SW480 (cell line): ENCODE measurements at places on chromosomes 5 and 9.

DNA sequence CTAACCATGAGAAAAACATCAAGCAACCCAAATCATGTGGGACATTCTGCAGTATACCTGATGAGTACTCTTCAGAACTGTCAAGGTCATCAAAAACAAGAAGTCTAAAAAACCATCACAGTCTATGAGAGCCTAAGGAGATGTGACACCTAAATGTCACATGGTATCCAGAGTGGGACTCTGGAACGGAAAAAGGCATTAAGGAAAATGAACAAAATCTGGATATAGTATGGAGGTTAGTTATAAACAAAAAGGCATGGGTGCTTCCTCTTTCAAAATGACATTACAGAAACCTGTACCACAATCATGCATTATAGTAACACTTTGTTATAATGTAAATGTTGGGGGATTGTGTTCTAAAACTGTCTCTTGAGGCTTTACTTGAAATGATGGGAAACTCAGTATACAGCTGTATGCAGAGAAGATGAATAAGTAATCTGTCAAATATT is 47.4 kb downstream of the PRKACG start:
- no peak for DNase-seq

- DNase-seq: no peak
These were observed 10.1 kb downstream of the PLIN2 start for GRCh38 chr9:19117039-19117716.

GRCh38 chr5:173968154-173968797 is 20.7 kb upstream of the C5orf47 start:
- DNase-seq: no peak

- peak; percentile 82 for DNase-seq
These were observed 3.8 kb downstream of the NDST1 start for GRCh38 chr5:150511578-150512367.

DNA sequence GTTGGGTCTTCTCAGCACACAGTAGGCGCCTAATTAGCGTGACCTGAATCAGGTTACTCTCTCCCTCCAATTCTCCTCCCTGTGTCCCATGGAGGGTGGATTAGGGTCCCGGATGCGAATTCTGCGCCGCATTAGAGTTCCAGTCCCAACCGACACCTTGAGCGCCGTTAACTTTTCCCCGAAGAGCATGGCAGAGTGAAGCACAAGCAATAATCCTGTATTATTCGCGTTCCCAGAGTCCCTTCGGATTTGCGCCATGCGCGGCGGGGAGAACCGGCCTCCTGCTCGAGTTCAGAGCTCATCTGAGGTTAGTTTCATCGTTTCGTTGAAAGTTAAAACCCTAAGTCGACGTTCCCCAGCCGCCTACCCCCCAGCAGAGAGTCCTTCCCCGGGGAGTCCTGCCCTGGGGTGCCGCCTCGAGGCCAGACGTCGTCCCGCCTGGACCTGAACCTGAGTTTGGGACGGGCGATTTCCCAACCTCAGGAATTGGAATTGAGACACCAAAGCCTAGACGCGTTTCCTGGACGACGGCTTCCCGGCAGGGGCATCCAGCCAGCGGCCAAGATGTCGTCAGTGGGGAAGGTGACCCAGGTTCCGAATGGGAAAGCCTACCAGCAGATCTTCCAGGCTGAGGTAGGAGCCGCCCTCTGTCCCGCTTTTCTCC is at the start of gene CCDC180:
CCDC180 (plus strand) TSS at position 160 of the 664 bp plus-strand sequence; CDS start at position 565, 405 bp downstream.
- DNase-seq: no peak

DNA sequence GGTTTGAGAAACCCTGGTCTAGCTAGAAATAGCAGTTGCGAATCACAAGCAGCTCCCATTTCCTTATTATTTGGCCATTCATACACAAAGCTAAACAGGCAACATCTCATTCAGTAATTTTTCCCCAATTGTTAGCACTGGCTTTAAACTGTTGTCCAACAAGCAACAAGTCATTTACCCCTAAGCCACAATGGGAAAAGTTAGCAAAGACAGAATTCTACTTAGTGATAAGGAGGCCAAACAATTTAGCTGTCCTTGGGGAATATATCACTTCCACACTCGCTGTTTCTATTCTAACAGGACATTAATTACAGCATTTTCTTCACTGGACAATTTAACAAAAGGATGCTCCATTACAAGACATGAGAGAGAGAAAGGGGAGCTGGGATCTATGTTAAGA is 2.8 kb downstream of the MYO10 start:
- DNase-seq: no peak

- no peak for DNase-seq
These were observed 5.3 kb upstream of the HAUS6 start for GRCh38 chr9:19108038-19108437.

GRCh38 chr5:174617910-174618309 is 106.5 kb upstream of the MSX2 start:
- no peak for DNase-seq

GRCh38 chr5:126972062-126972895 is 58.1 kb downstream of the MARCHF3 start:
- peak; percentile 42 for DNase-seq

DNA sequence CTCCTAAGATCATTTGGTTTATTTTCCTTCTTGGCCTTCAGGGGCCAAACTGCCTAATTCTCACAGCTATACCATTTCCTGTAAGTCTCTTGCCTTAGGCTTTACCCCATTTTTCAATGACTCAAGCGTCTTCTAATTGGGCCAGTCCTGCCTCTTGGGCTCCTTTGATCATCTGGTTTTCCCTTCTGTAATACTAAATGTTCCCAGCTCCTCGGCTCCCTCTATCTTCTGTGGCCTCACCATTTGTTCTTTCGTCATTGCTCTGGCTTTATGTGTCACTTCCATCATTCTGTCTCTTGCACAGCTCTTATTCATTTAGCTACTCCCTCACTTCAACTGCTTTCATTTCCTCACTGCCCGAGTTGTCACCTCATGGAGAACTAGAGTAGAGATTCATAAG is 14.5 kb upstream of the SPINK7 start:
- DNase-seq: no peak

DNA sequence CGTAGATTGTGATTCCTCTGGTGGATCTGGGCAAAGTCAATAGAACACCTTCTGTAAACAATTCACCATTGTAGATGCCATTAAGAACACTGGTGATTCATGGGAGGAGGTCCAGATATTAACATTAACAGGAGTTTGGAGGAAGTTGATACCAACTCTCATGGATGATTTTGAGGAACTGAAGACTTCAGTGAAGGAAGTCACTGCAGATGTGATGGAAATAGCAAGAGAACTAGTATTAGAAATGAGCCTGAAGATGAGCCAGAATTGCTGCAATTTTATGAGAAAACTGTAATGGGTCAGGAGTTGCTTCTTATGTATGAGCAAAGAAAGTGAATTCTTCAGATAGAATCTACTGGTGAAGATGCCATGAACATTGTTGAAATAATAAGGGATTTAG is 26.9 kb downstream of the TCERG1 start:
- no peak for DNase-seq

GRCh38 chr9:114224247-114224610 is 68.9 kb downstream of the COL27A1 start:
- DNase-seq: peak; percentile 36

DNA sequence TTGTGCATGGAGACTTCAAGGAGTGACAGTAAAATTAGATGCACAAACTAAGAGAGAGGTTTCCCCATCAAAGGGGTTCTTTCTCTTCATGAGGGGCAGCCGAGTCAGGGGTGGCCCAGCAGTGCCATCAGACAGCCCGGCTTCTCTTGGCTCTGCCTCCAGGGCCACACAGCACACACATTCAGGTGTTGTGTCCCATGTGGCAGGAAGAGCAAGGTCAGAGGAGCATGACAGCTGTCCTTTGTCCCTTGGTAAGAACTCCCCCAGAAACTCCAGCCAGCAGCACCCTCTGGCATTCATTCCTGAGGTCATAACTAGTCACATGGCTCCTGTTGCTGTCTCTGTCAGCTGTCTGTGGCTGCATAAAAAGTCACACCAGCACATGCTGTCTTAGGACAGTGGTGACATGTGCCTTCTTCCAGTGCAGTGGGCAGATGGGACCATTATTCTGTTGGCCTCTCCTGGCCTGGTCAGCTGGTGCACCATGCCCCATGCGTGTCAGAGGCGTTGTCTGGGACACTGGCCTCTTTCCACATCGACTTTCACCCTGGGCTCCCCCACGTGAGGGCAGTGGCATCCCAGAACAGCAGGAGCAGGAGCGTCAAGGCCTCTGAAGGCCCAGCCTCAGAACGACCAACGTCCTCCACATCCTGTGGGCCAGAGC is 78.4 kb upstream of the OTULINL start:
- DNase-seq: no peak

DNA sequence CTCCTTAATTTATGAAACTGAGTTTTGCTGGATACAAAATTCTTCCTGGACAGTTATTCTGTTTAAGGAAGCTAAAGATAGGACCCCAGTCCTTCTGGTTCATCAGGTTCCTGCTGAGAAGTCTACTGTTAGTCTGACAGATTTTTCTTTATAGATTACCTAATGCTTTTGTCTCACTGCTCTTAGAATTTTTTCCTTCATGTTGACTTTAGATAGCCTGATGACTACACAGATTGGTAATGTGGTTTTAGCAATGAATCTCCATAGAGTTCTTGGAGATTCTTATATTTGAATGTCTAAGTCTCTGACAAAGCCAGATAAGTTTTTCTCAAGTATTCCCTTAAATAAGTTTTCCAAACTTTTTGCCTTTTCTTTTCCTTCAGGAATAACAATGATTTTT is 419.7 kb downstream of the CDH10 start:
- DNase-seq: no peak

DNA sequence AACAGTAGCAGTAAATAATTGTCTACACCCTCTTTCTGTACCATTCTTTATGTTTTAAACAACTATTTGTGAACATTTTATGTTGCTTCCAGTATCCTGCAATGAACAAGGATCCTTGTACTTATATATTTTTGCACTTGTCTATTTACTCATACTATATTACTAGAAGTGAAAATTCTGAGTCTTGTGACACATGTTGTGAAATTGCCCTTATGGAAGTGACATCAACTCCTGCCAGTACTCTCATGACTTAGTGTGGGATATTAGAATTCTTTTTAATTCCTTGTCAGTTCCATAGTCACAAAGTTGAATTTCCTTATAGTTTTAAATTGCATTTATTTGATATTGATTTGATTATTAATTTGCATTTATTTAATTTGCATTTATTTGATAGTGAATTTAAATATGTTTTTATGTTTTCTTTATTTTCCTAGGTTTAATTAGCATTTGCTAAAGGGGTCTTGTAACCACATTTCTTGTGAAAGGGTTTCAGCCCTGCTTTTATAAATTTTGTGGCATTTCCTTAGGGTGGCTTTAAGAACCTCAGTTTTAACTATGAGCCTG is 27.7 kb downstream of the PARP8 start:
- DNase-seq: no peak

GRCh38 chr9:36191686-36192085 is 965 bp downstream of the CLTA start:
- no peak for DNase-seq

GRCh38 chr9:5622016-5622415 is 6.9 kb upstream of the RIC1 start:
- DNase-seq: no peak

GRCh38 chr9:121350993-121351561 is 19.0 kb downstream of the STOM start:
- DNase-seq: no peak

DNA sequence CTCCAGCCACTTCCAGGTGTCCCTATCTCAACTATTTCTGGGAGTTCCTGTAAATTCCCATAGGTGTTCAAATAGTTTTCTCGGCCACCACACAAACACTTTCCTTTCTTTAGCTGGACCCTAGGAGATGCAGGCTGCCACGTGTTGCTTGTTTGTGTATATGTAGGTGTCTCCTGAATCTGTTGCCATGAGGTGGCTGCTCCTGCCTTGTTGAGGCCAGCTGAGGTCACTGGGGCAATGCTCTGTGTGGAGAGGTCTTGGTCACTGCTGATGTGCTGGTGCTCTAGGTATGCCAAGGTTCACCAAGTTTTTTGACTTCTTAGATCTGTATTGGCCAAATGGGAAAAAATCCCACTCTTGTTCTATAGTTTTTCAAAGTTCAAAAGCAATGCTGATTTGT is 132.5 kb upstream of the CHD1 start:
- peak; percentile 4 for DNase-seq

- no peak for DNase-seq
These were observed 34.8 kb downstream of the FKBP15 start for GRCh38 chr9:113186137-113186755.

DNA sequence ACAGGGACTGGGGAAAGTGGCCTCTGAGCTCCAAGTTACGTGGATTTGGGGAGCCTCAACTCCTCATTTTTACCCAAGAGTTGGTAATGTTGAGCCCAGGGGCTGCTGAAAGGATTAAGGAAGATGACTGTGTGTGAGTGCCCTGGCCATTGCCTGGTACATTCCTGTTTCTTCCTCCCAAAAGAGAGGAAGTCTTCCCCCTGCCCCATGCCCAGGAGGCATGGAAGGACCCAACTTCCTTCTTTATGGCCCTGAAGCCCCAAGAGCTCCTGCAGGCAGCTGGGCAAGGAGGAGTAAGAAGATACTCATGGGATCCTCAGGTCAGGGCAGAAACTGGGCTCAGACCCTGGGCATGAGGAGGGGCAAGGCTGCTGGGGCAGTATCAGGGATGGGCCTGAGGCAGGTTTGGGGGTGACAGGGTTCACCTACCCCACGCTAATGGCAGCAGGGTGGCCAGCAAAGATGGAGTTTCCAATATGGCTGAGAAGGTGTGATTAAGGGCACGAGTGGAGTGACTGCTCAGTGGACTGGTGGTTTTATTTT is 118.3 kb upstream of the MVB12B start:
- DNase-seq: no peak

- DNase-seq: no peak
These were observed 286.7 kb upstream of the ZNF462 start for GRCh38 chr9:106576232-106576760.

DNA sequence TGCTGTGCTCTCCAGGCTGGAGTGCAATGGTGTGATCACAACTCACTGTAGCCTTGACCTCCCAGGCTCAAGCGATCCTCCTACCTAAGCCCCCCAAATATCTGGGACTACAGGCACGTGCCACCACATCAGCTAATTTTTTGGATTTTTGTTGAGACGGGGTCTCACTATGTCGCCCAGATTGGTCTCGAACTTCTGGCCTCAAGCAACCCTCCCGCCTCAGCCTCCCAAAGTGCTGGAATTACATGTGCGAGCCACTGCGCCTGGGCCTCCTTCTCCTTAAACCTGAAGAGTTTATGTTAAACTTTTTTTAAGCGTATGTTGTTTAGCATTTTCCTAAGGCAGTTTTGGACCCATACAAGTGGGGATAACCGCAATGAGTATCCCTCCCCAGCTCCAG is 30.8 kb upstream of the SUSD3 start:
- DNase-seq: no peak

DNA sequence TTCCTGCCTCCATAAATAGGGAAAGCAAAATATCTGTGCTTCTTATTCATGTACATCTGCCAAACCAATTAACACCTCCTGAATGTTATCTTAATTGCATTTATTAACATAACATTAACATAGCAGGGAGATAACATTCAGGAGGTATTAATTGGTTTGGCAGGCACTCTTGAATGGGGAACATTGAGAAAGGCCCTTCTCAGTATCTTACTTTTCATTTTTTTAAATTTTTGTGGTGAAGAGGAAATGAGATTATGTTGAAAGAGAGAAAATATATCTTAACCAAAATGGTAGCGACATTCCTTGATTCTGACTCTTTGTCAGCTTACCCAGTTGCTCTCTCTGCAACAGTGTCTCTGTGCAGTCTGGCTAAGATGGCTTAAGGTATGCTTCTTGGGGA is 100.4 kb upstream of the TLE1 start:
- no peak for DNase-seq

GRCh38 chr9:119951591-119951990 is 582.4 kb upstream of the BRINP1 start:
- no peak for DNase-seq

- no peak for DNase-seq
These were observed 65.3 kb upstream of the PPARGC1B start for GRCh38 chr5:149664666-149665415.

- no peak for DNase-seq
These were observed 138.3 kb upstream of the DMAC1 start for GRCh38 chr9:7937761-7938491.
